GM04503 (cell line): ENCODE measurements at places on chromosomes 16 and 17.

DNA sequence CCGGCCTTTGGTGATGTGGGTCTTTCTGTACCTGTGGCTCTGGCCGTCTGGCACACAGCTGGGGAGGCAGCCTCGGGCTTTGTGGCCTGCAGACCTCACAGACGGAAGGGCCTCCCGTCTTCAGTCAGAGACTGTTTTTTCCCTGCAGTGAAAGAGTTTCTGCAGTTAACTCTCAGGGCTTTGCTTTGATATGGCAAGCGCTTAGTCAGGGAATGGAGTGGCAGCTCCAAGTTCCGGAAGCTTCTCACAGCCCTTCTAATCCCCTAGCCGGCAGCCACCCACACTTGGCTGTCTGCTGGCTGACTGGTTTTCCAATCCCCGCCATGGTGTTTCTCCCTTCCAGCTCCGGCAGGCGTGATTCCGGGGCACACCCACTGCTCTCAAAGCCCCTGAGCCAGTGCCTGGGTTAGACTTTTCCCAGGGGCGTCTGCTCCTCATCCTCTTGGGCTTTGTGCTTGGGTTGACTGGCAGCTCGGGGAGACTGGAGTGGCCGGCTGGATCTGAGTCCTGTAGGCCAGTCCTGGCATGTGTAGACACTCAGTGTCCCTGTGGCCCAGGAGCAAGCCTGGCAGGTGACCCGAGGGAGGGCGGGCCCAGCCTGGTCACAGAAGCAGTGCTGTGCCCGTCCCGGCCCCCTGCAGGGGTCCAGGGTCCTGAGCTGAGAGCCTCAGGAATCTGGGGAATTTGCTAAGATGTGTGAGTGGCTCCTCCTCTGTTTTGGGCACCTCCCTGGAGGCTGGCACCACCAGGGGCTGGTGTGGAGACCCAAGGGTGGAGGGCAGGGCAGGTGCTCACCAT lies 29.9 kb downstream of the BAIAP2 start:
- DNase-seq, result no peak

DNA sequence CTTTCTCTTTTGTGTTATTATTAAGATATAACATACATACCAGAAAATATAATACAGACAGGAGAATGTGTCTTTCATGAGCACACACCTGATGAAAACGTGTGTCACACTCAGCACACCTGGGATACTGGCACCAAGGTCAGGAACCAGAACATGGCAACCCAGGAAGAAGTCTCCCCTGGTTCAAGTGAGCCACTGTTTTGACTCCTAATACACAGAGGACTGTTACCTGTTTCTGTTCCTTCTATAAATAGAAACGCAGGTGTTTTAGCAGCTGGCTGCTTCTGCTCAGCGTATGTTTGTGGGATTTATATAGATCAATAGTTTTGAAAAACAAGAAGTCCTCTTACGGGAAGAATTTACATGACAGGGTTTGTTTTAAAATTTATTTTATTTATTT lies 3.5 kb downstream of the SEC14L1 start:
- no peak for DNase-seq

DNA sequence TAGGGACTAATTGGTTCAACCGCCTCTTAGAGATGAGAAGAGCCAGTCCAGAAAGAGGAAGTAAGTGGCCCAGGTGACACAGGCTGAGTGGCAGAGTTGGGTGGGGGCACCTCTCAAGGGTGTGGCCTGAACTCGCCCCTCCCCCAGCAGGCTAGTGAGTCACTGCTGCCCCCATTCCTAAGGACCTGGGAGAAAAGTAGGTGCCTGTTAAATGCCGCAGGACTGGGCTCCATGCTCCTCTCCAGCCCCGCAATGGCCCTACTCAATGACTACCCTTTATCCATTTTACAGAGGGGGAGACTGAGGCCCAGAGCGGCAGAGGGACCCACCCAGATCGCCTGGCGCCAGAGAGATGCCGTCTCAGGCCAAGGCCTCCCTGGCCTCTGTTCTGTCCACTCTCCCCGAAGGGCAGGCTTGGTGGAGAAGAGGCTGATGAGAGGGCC lies 8.1 kb downstream of the TMEM235 start:
- DNase-seq, result no peak

DNA sequence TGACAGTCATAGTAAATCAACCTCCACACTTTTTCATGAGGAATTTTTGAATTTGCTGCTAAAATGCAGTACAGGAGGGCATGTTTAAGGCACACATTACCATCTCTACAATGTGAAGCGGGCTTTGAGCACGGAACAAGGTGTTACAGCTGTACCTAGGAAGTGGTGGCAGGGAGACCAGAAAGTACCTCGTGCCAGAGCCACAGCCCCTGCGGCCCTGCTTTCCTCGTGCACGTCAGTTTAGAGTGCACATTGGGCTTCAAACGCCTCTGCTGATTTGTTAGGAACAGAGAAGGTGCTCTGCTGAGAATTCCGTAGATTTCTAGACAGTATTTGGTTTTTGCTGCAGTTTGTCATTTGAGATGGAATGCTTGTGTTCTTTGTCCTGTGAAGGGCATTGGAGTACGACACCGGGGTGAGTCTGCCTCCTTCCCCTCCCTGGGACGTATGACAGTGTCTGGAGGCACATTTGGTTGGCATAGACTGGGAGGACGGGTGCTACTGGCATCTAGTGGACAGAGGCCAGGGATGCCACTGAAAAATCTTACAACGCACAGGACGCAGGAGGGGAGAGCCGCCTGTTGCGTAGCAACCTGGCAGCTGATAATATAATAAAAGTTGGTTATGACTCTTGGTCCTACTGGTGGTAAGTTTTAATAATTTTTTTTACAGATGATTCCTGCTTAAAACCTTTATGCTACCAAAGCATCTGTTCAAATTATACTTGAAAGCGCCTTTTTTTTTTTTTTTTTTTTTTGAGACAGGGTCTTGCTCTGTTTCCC lies 9.1 kb downstream of the FOXK2 start:
- no peak for DNase-seq

GRCh38 chr17:57416369-57416768 lies 160.0 kb downstream of the MSI2 start:
- no peak for DNase-seq

GRCh38 chr17:67912656-67913055 lies 83.6 kb downstream of the C17orf58 start:
- no peak for DNase-seq

- peak; percentile 77 for DNase-seq
Observed at GRCh38 chr16:54459509-54460262, 173.1 kb upstream of the IRX3 start.

GRCh38 chr16:59121411-59122261 lies 387.5 kb upstream of the GOT2 start:
- DNase-seq, result no peak

DNA sequence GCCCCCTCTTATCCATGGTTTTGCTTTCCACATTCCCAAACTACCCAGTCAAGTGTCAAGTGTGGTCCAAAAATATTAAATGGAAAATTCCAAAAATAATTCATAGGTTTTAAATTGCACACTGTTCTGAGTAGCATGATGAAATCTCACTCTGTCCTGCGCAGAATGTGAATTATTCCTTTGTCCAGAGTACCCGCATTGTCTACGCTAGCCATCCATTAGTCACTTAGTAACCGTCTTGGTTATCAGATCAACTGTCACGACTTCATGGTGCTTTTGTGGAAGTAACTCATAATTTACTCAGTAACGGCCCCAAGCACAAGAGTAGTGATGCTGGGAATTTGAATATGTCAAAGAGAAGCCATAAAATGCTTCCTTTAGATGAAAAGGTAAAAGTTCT lies 94.9 kb downstream of the SLC39A11 start:
- DNase-seq, result no peak
